Iris pigment epithelial cell (primary cell): ENCODE measurements at places on chromosomes 11 and 22.

GRCh38 chr11:9625162-9625561 is 38.7 kb upstream of the SWAP70 start:
- DNase-seq = no peak

GRCh38 chr11:8814209-8814922 is 96.6 kb upstream of the AKIP1 start:
- peak; percentile 36 for DNase-seq

DNA sequence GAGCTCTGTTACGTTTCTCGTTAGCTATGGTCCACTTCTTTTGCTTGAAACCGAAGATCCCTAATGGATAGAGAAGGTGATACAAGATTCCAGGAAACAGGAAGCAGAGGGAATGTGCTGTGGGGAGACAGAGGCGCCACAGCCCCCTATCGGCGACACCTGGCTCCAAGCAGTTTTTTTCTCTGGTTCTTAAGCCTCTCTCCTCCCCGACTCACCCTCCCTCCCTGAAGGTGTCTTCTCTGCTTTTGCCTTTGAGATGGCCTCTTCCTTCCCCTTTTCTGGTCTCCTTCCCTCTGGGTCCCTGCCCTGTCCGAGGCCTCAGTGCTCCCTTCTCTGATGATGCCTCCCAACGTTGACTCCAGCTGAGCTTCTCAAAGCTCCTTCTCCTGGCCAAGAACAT is 14.2 kb upstream of the APOBEC3A start:
- no peak for DNase-seq

- no peak for DNase-seq
These were observed 277.5 kb downstream of the KIRREL3 start for GRCh38 chr11:126722956-126723664.

DNA sequence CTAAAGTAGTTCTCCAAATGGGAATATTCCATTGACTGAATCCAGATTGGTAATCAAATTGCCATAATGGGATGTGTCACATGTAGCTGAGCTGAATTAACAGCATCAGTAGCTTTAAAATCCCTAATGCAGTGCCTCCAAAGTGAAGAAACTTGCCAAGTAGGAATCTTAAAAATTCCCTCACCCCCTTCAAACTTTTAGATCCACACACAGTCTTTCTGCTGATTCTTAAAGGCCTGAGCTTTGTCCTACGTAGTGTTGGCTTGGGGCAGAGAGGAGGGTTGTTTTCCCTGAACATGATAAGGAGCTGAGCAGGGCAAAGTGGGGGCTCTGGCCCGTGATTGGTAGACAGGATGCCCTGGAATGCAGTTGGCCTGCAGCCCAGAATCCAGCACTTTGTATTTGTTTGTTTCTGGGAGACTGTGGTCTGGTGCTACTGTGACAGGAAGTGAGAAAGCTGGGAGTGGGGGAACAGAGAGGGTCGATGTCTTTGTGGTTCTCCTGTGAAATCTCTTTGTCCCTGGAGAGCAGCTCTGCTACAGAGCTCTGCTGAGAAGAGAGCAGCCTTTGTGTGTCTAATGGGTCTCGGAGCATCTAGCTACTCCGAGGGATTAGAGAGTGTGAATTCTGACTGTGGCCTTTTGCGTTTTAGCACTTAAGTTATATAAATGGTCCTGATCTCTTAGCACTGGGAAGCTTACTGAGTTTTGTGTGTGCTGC is 16.9 kb downstream of the CTNND1 start:
- peak; percentile 98 for DNase-seq

GRCh38 chr22:37855462-37855861 is 6.2 kb downstream of the EIF3L start:
- DNase-seq = no peak

DNA sequence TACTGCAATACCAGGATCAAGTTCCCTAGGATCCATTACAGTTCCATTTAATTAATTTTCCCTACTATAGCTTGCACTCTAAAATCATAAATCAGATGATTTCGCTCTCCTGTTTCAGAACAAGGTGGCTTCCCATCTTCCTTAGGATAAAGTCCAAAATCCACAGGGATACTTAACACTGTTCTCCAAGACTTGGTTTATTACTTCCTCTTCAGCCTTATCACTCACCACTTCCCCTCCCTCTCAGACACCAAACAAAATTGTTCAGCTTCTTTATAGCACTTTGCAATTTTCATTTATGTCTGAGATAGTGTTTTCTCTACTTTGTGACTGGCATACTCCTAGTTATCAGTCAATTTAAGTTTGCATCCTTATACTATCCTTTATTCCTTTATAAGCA is 124.6 kb downstream of the GRIA4 start:
- no peak for DNase-seq

- no peak for DNase-seq
These were observed 137.1 kb upstream of the CTSC start for GRCh38 chr11:88474655-88475054.

DNA sequence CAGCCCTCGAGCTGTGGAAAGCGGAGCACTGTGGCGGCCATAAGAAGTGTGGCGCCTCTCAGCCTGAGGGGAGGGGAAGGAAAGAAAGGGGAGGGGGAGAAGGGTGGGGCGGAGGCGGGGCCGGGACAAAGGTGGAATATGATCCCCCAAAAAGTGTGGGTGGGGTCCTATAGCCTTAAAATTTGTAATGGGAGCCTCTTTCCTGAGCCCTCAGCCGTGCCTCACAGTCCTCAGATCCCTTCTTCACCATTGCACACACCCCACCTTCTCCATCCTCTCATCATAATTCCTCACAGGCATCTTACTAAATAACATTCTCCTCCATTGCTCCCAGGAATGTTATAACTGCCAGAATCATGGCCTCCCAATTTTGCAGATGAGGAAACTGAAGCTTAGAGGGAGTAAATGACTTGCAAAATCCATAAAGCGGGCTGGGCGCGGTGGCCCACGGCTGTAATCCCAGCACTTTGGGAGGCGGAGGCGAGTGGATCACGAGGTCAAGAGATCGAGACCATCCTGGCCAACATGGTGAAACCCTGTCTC is 600 bp upstream of the RAB6A start:
- DNase-seq = no peak

DNA sequence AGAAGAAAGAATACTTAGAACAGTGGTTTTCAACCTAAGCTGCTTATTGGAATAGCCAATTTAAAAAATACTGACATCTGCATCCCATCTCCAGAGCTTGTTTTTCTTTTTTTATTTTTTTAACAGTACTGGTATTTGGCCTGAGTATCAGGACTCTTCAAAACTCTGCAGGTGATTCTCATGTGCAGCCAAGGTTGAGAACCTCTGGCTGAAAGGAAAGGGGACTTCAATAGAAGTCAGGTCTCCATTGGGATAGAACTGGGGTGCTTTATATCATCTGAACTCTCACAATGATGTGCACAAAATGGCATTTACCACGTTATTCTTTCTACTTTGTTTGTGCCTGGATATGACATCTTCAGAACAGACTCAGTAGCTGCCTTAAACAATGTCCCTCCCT is 55.3 kb downstream of the BBOX1 start:
- no peak for DNase-seq
